Nephron progenitor cell (in vitro differentiated cells): ENCODE measurements at places on chromosomes 4 and X.

- no peaks in the 10 kb centered on the region for H3K36me3 ChIP-seq
- no peak overlapping the region for H3K4me3 ChIP-seq
- no peaks in the 10 kb centered on the region for H3K27me3 ChIP-seq
- no peak overlapping the region for H3K27ac ChIP-seq
Observed at GRCh38 chrX:101062176-101062575, 10.3 kb upstream of the TRMT2B start.

DNA sequence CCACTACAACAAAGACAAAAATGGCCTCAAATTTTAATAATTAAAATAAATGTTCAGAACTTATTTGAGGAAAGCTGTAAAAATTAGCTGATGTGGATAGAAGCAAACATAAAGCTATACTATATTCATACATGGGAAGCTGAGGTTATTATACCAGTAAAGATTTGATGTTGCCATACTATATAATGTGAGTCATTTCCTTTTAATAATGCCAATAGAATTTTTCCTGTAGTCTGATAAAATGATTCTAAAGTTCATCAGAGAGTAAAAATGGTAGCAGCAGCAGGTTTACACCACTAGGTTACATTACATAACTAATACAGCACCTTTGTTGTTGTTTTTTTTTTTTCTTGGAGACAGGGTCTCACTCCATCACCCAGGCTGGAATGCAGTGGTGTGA is 45.5 kb upstream of the CYP2U1 start:
- H3K4me1 ChIP-seq: no peaks in the 10 kb centered on the region
- H3K4me3 ChIP-seq: no peak overlapping the region
- H3K27me3 ChIP-seq: no peaks in the 10 kb centered on the region
- peaks cover 7% of the 10 kb centered on the region for H3K36me3 ChIP-seq
- DNase-seq: no peak

- H3K27me3 ChIP-seq: no peaks in the 10 kb centered on the region
- no peak overlapping the region for H3K27ac ChIP-seq
- H3K4me1 ChIP-seq: peaks cover 4% of the 10 kb centered on the region
- DNase-seq: no peak
Observed at GRCh38 chr4:117479673-117480072, 394.3 kb upstream of the TRAM1L1 start.

- no peak for DNase-seq
- H3K4me3 ChIP-seq: no peak overlapping the region
- H3K4me1 ChIP-seq: peaks cover 36% of the 10 kb centered on the region
- H3K27ac ChIP-seq: no peak overlapping the region
- H3K36me3 ChIP-seq: no peaks in the 10 kb centered on the region
- H3K27me3 ChIP-seq: peaks cover 4% of the 10 kb centered on the region
Observed at GRCh38 chr4:78659264-78659663, 107.7 kb downstream of the ANXA3 start.

DNA sequence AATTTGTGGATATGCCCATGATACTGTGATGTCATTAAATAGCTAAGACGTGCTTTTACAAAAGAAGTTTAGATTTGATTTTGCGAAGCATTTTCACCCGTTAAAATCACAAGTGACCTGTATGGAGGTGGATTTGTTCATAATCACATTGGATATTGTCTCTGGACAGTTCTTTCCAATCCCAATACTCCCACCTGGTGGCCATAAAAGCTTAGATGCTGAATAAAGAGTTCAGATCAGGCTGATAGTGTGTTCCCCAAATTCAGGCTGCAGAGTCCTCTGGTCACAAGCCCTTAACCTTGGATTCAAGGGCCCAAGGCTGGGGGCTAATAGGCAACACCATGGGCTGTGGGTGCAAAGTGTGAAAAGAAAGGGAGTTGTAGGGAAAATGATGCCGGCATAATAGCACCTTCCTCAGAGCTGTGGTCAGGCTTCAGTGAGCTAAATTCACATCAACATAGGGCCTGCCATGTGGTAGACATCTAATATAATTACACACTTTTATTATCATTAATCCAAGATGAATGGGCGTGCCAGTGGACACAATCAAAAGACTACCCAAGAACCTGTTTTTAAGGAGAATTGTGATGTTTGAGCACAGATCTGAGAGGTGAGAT is 28.1 kb downstream of the SMIM43 start:
- no peak overlapping the region for H3K27ac ChIP-seq
- H3K36me3 ChIP-seq: no peaks in the 10 kb centered on the region
- H3K27me3 ChIP-seq: peaks cover 2% of the 10 kb centered on the region
- H3K4me3 ChIP-seq: no peak overlapping the region

GRCh38 chr4:168853770-168854169 is 156.3 kb downstream of the CBR4 start:
- H3K36me3 ChIP-seq: peaks cover 53% of the 10 kb centered on the region
- H3K4me3 ChIP-seq: no peak overlapping the region
- peaks cover 24% of the 10 kb centered on the region for H3K4me1 ChIP-seq
- no peak for DNase-seq
- peak overlapping the region; percentile 35 for H3K27ac ChIP-seq

GRCh38 chrX:129577473-129577872 is 37.4 kb downstream of the OCRL start:
- H3K27ac ChIP-seq: no peak overlapping the region
- H3K4me3 ChIP-seq: no peak overlapping the region

- no peak for DNase-seq
- no peak overlapping the region for H3K4me3 ChIP-seq
- no peak overlapping the region for H3K27ac ChIP-seq
- no peaks in the 10 kb centered on the region for H3K36me3 ChIP-seq
- peaks cover 52% of the 10 kb centered on the region for H3K4me1 ChIP-seq
Observed at GRCh38 chr4:6905516-6906445, 3.8 kb upstream of the TBC1D14 start.

GRCh38 chr4:175453456-175453855 is 358.6 kb downstream of the GPM6A start:
- H3K27me3 ChIP-seq: no peaks in the 10 kb centered on the region
- no peak overlapping the region for H3K4me3 ChIP-seq
- no peak for DNase-seq
- peak overlapping the region; percentile 65 for H3K27ac ChIP-seq
- H3K36me3 ChIP-seq: no peaks in the 10 kb centered on the region
- H3K4me1 ChIP-seq: peaks cover 6% of the 10 kb centered on the region

- no peak overlapping the region for H3K4me3 ChIP-seq
- no peaks in the 10 kb centered on the region for H3K4me1 ChIP-seq
- H3K27me3 ChIP-seq: peaks cover 6% of the 10 kb centered on the region
- DNase-seq: no peak
- H3K27ac ChIP-seq: no peak overlapping the region
Observed at GRCh38 chr4:23789762-23790161, 100.1 kb downstream of the PPARGC1A start.

- peak overlapping the region; percentile 99 for H3K27ac ChIP-seq
- peak overlapping the region; percentile 99 for H3K4me3 ChIP-seq
- DNase-seq: no peak
- H3K4me1 ChIP-seq: peaks cover 44% of the 10 kb centered on the region
Observed at GRCh38 chrX:70132877-70133302, 357 bp upstream of the IGBP1 start.

DNA sequence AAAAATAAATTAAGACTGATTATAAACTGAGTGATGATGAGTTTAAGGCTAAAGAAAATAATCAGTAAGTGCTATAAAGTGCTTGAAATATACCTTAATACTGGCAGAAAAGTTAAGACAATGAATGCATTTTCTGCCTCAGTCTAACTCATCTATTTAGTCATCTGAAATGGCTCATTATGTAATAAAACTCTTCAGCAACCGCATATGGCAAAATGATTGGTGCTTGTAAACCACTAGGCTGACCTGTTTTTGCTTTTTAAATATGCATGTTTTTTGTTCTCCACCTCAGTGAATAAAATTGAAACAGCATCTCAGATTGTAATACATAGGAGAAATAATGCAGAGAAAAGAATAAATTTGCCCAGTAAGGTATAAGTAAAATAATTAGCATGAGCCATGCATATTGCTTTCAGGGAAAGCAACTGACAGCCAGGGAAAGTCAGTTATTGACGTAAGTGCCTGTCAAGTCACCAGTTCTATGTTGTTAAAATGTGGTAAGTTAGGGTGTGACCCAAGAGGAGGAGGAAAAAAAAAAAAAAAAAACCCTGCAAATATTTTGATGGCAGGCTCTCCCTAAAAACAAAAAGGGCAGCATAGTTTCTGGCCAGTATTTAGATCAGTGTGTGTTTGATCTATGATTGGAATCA is 167.5 kb downstream of the PALLD start:
- H3K27me3 ChIP-seq: no peaks in the 10 kb centered on the region
- H3K27ac ChIP-seq: no peak overlapping the region
- DNase-seq: no peak
- H3K36me3 ChIP-seq: peaks cover 10% of the 10 kb centered on the region
- peaks cover 82% of the 10 kb centered on the region for H3K4me1 ChIP-seq
- no peak overlapping the region for H3K4me3 ChIP-seq

GRCh38 chr4:98484031-98484430 is 174.4 kb downstream of the TSPAN5 start:
- no peak for DNase-seq
- peaks cover 41% of the 10 kb centered on the region for H3K4me1 ChIP-seq
- H3K4me3 ChIP-seq: no peak overlapping the region
- H3K36me3 ChIP-seq: peaks cover 48% of the 10 kb centered on the region

DNA sequence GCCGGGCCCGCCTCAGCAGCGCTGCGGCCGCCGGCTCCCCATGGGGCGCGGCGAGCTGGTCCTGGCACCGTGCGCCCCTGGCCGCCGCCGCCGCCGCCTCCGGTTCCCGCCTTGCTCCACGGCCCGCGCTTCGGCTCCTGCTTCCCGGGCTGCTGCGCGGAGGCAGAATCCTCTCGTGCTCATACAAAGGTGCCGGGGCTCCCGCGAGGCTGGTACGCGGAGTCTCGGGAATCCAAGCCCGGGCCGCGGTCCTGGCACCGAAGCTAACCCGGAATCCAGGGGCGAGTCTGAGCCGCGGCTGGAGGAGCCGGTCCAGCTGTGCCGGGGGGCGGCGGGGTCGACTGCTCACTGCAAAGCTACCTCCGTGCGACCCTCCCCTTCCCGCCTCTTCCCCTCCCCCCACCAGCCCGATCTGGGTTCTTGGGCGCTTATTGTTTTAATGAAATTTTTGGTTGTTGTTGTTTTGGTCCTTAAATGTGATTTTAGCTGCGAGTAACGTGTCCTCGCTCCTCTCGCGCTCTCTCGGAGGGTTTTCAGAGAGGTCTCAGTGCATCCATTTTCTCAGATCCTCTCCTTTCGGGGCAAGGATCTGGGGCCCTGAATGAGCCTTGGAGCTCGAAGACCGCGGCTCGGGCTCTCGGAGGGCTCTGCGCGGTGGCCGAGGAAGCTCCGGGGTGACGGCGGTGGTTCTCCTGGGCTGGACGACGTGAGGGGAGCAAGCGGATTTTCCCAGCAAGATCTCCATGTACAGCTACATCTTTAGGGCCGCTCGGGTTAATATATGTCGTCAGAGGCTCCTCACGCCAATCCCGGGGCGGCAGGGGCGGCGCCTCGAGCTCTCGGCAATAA is at the start of gene HAND2:
TSS of gene HAND2 (minus strand) at position 753 of the 849 bp plus-strand sequence. CDS start 940 bp downstream, outside the sequence.
- H3K4me3 ChIP-seq: peak within 1 kb of the TSS; percentile 87
- no peak within 1 kb of the TSS for H3K27ac ChIP-seq
- H3K27me3 ChIP-seq: peaks cover 98% of the 10 kb centered on the region

DNA sequence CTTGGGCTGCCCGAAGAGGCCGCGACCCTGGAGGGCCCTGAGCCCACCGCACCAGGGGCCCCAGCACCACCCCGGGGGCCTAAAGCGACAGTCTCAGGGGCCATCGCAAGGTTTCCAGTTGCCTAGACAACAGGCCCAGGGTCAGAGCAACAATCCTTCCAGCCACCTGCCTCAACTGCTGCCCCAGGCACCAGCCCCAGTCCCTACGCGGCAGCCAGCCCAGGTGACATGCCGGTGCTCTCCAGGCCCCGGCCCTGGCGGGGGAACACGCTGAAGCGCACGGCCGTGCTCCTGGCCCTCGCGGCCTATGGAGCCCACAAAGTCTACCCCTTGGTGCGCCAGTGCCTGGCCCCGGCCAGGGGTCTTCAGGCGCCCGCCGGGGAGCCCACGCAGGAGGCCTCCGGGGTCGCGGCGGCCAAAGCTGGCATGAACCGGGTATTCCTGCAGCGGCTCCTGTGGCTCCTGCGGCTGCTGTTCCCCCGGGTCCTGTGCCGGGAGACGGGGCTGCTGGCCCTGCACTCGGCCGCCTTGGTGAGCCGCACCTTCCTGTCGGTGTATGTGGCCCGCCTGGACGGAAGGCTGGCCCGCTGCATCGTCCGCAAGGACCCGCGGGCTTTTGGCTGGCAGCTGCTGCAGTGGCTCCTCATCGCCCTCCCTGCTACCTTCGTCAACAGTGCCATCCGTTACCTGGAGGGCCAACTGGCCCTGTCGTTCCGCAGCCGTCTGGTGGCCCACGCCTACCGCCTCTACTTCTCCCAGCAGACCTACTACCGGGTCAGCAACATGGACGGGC is 579 bp downstream of the ABCD1 start:
- no peak for DNase-seq
- peaks cover 2% of the 10 kb centered on the region for H3K27me3 ChIP-seq
- peaks cover 30% of the 10 kb centered on the region for H3K4me1 ChIP-seq
- H3K4me3 ChIP-seq: no peak overlapping the region
- no peak overlapping the region for H3K27ac ChIP-seq
- H3K36me3 ChIP-seq: peaks cover 15% of the 10 kb centered on the region
